Amygdala (tissue), 56 donors: ENCODE measurements at places on chromosomes 2 and 18.

- no peak for DNase-seq
These were observed 286.7 kb downstream of the EXOC6B start for GRCh38 chr2:72539071-72539552.

- DNase-seq, result peak; percentile 7
These were observed 91.5 kb upstream of the PARD3B start for GRCh38 chr2:204453730-204454167.

DNA sequence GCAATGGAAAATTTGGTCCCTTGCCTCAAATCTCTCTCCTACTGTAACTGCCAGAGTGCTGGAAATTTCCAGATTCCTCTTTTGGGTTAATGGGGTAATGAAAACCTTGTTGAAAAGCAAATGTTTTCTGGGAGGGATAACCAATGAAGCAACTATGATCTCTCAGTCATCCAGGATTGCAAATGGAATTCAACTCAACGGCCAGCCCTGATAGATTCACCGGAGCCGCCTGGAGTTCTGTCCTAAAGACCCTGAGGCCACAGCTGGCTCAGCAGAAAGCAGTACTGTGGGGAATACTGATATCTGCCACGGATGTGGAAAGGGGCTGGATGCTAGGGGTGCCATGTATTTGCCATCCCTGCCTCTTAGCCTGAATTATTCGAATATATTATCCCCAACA is 167.8 kb downstream of the NRP2 start:
- no peak for DNase-seq

DNA sequence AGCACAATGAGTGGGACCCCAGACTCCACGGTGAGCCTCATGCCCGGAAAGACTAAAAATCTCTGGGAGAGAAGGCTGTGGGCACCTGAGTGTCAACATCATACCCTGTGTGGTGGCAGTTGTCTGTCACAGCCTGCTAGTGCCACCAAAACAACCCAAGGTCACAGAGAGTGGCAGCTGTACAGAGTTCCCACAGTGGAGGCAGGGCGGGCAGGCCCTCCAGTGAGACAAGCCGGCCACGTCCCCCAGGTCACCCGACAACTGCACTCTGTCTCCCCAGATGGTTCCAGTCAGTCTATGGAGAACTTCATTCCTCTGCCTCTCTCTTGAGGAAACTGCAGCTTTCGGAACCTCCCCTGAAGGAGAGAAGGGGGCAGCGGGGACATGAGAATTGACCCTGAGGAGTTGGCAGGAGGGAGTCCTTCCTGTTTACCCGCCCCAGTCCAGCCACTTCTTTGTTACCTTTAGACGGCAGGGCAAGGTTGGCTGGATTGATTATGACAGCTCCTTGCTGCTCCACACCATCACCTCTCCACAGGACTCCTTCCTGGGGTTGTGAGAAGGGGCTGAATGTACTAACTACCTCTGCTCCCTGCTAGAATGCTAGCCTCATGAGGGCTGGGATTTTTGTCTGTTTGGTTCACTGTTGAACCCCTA is 11.3 kb upstream of the FIGLA start:
- DNase-seq, result no peak

DNA sequence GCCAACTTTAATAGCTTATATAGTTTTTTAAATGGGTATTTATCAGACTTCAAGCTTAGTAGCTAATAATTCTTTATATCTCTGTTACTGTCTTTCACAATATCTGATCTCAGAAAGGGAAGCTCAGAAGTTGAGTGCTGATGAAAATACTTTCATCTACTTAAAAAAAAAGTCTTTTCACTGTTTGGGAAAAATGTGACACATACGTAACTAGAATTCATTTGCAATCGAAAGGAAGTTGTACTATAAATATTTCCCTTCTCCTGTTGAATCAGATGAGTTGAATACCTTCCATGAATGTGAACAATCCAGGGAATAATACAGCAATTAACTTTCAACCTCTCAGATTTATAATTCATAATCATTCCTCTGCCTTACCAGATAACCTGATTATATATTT is 811 bp upstream of the SCG2 start:
- no peak for DNase-seq

- DNase-seq, result no peak
These were observed 52.0 kb downstream of the FHOD3 start for GRCh38 chr18:36349552-36349951.

GRCh38 chr2:154638783-154639182 is 59.7 kb upstream of the KCNJ3 start:
- no peak for DNase-seq
